Hypothalamus (tissue), 51 donors: ENCODE measurements at places on chromosomes 7 and 10.

DNA sequence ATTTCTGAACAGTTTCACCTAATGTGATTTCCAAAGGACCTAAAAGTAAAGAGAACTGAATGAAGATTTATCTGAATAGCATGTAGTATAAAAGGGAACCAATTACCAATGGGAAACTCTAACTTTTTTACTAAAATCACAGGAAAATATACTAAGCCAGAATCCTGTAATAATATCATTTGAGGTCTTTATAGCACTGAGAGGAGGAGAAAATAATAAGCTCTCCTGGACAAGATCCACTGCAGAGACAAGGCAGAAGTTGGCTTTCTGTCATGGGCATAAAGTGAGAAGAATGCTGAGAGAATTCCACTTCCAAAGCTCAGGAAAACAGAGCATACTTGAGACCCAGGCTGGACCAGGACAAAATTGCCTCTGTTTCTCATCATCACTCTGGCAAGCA lies 1131.4 kb downstream of the SORCS1 start:
- DNase-seq, result no peak

DNA sequence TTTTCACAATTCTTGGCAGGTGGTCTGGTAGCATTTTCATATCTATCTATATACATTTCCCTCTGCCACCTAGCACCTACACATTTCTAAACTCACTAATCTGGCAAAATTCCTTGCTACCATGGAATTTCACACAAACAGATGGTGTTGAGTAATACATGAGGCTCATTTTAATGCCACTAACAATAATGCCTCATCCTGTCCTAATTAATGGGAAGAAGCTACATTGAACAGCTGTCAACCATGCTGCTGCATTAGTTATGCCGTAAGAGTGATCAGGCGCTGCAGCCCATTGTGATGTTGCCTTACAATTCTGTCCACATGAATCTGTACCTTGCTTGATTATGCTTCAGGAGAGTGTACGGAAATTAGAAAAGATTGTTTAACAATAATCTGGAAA lies 23.2 kb downstream of the COL1A2 start:
- no peak for DNase-seq

- DNase-seq, result peak; percentile 43
Observed at GRCh38 chr10:102678842-102679289, 34.6 kb downstream of the TRIM8 start.

- DNase-seq, result no peak
Observed at GRCh38 chr7:137895301-137896221, 48.8 kb upstream of the DGKI start.

GRCh38 chr10:27643301-27643700 lies 102.3 kb downstream of the MKX start:
- no peak for DNase-seq

- DNase-seq, result no peak
Observed at GRCh38 chr7:139106959-139107358, 2.6 kb downstream of the ZC3HAV1 start.

- DNase-seq, result peak; percentile 18
Observed at GRCh38 chr10:71582019-71582418, 137.6 kb downstream of the C10orf105 start.

DNA sequence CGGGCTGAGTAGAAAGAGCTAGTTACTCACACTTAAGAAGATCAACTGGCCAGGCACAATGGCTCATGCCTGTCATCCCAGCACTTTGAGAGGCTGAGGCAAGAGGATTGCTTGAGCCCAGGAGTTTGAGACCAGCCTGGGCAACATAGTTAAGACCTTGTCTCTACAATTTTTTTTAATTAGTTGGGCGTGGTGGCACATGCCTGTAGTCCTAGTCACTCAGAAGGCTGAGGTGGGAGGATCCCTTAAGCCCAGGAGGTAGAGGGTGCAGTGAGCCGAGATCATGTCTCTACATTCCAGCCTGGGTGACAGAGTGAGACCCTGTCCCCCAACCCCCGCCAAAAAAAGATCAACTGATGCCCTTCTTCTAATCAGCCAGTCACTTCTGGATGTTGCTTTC lies 74.6 kb upstream of the ATP6V0A4 start:
- DNase-seq, result no peak

DNA sequence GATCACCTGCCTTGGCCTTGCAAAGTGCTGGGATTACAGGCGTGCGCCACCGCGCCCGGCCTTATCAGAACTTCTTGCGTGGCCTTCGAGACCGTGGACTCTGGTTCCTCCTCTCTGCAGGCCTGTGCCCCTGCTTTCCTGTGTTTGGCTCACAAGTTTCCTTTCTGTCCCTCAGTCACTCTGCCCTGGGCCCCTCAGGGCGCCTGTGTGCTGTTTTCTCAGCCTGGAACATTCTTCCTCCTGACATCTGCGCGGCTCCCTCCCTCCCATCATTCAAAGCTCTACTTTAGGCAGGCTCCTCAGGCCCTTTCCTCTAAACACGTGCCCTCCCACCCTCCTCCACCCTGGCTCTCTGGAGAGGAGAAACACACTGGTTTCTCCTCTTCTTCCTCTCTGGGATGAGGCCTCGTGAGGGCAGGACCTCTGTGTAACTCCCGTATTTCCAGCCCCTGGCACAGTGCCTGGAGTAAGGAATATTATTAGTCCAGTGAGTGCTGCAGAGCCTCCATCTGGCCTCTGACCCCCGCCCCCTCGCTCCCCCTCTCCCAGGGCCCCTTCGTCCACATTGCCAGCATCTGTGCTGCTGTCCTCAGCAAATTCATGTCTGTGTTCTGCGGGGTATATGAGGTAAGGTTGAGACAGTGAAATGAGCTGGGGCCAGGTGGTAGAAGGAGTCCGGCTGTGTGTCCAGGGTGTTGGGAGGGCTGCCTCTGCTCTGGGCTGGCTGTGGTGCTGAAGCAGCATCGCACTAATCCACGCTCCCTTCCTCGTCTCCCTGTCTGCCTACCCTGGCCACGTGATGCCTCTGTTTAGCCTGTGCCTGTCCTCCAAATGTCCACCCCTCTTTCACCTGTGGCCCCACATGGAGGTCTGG lies 7.1 kb downstream of the CLCN1 start:
- no peak for DNase-seq

- no peak for DNase-seq
Observed at GRCh38 chr7:105279688-105280007, 109.1 kb downstream of the SRPK2 start.

DNA sequence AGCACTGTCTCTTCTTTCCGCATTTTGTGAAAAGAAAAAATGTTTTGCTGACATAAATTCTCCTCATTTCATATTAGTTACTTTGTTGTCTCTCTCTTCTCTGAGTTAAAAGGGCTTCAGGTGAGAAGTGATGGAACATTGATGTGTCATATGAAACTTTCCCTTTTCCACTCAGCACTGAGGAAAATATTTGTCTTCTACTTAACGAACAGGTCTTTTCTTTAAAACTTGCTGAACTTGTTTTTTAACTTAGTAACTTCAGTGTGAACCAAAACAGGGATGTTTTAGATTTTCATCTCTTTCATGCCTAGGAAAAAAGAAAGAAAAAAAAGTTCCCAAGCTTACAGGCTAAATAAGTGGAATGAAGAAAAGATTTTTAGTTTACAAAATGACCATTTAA lies 19.0 kb upstream of the TSPAN12 start:
- no peak for DNase-seq

DNA sequence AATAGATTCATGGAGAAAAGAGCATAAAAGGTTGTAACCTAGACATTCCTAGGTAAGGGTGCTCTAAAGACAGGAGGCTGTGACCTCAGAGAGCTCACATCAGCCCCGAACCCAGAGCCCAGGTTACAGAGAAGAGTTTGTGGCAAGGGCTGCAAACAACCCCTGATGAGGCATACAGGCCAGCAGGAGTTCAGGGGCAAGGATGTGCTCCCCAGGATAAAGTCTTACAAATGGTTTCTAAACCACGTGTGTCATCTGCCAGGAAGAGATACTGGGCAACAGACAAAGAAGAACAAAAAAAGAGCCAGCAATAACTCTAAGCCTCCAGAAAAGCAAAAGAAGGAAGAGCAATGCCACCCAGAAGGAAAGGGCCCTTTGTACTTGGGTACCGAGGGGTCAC lies 27.7 kb downstream of the NCAPG2 start:
- no peak for DNase-seq

- DNase-seq, result no peak
Observed at GRCh38 chr7:144628176-144628575, 207.7 kb downstream of the TPK1 start.

DNA sequence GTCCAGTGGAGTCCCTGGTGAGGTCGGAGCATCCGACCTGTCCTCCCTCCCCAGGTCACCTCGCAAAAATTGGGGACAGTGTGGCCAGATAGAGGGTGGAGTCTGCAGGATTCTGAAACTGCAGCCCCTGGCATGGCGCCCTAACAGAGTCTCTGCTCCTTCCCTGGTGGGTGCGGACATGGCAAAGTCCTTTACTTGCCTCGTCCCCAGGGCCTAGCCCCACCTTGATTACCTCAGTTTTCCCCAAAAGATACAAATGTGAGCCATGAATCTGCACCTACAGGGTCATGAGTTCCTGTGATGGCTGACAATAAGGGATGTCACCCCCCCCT lies 47.7 kb downstream of the NPVF start:
- DNase-seq, result no peak

GRCh38 chr7:2785071-2785500 lies 59.0 kb downstream of the GNA12 start:
- DNase-seq, result no peak

DNA sequence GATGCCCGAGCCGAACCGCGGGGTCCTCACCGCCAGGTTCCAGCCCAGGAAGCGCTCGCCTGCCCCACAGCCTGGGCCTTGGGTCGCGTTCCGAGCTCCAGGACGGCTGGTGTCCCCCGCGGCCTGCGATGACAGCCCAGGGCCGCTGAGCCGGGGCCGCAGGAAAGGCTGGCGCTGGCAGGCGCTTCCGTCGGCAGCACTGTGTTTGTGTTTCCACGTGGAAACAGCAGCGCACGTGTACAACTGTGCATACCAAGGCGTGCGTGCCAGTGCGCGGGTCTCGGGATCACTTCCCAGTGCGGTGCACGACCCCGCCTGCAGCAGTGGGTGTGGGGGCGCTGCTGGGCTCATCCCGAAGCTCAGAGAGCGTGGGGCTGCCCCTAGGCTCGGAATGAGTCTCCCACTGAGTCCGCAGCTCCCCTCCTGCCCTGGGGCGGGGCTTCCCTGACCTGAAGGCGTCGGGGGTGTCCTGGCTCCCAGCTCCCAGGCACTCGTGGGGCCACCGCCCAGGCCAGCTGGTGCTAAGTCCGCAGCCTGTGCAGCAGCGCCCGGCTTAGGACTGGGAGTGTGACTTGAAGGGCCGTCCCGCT lies 17.2 kb downstream of the AP5Z1 start:
- no peak for DNase-seq

DNA sequence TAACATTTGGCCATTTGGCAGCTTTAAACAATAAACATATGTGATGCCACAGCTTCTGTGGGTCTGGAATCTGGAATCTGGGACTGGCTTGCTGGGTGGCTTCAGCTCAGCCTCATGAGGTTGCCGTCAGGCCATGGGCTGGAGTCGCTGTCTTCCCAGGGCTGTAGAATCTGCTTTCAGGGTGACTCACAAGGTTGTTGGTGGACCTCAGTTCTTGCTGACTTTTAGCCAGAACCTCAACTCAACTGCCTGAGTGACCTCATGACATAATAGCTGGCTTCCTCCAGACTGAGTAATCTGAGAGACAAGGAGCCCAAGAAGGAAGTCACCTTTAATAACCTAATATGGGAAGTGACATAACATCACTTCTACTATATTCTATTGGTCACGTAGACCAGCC lies 44.6 kb upstream of the TSPAN13 start:
- no peak for DNase-seq

DNA sequence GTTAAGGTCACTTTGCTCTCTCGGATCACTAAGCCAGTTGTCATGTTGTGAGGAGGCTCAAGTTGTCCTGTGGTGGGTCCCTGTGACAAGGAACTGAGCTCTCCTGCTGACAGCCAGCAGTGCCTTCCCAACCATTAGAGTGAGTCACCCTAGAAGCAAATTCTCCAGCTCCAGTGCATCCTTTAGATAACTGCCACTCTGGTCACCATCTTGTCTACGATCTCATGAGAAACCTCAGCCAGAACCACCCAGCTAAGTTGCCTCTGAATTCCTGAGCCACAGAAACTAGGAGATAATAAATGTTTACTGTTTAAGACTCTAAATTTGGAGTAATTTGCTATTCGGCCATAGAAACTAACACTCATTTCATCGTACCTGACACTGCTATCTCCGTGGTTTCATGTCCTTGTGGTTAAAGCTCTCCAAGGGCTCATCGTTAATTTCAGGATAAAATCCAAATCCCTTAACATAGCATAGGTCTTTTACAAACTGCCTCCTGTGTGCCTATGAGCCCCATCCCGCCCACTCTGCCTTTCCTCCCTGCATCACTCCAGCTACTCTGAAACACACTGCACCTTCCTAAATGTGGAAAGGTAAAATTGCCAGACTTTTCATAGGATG lies 56.5 kb upstream of the WIPF3 start:
- DNase-seq, result no peak

DNA sequence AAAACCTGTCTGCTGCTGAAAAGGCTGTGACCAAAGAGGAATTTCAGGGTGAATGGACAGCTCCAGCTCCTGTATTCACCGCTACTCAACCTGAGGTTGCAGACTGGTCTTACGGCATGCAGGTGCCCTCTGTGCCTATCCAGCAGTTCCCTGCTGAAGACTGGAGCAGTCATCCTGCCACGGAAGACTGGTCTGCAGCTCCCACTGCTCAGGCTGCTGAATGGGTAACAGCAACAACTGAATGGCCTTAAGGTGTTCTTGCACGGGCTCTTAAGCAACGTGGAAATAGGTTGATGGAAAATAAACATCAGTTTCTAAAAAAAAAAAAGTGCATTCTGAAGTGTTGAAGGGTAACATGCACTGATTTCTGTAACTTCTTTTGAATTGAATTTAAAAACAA lies 82.3 kb downstream of the DAGLB start:
- DNase-seq, result no peak

- no peak for DNase-seq
Observed at GRCh38 chr10:74051736-74052342, 53.9 kb downstream of the VCL start.

DNA sequence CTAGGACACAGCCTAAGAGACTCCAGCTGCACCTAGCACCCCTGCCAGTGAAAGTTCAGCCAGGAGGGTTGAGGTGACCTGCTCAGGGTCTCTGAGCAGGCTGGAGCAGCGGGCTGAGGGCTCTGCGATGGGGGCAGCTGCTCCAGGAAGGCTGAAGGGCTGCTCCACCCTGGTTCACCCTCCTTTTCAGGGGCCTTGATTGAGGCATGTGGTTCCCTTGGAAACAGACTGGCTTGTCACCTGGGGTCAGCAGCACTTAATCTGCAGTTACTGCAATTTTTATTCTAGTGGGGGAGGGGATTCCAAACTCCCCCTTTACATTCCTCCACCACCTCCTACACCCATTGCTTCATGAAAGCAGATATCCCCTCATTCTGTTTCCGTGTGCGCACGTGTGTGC lies 85.3 kb upstream of the UNC5B start:
- no peak for DNase-seq
